ENCODE measurements at places on chromosomes 6 and 20.

DNA sequence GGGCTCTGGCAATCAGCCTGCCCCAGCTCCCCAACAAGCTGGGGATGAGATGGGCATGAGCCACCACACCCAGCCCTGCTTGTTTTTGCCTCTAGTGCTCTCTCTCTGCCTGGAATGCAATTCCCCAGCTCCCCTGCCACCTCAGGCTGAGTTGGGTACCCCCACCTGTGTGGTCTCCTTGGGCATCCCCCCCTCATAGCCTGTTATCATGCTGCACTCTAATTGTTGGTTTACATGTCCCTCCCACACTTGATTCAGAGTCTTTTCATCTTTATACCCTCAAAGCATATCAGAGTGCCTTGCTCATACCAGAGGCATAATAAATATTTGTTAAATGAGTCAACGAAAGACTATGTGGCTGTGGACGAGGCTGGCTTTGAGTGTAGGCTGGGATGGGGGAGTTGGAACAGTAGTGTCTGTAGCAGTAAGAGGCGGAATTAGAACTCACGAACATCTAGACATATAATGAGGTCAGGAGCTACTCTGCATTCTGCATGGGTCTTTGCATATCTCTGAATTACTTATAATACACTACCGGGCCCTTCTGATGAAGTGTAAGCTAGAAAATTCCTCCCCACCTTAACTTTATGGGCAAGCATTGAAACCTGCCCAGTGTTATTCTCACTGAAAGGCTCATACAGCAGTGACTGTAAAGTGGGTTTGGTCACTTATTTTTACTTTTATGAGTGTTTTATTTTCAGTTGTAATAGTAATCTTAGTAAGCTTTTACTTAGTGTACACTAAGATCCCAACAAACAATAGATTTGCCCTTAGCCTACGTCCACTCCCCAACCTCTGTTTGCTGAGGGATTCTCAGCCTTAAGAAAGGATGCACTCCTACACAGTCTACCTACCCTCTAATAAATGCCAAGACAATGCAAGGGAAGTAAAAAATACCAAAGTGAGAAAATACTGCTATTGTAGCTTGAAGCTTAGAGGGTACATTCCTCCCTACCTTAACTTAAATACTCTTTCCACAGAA, 58.7 kb downstream of the EDN1 start:
- peak; percentile 73 for DNase-seq

- DNase-seq: no peak
Observed at GRCh38 chr6:84417260-84417659, 189.8 kb upstream of the CEP162 start.

DNA sequence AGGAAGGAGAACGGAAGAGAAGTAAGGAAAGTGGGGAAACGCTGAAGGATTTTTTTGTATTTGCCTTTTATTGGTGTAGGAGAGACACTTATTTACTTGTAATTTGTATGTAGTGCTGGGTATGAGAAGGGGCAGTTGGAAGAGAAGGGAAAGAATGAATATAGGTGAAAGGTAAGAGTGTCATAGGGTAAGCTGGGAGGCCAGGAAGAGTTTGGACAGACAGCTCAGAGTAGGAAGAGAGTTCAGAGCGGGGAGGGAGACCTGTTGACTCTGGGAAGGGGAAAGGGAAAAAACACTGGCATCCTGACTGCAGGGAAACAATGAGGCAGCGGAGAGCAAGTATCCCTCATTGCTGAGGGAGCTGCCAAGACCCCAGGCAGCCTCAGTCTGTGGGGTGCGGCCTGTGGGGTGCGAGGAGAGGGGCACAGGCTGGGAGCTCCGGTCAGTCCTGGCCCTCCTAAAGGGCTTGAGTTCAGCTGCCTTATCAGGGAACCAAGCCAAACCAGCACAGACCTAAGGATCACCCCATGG, 3.1 kb downstream of the TRAF3IP2 start:
- no peak for DNase-seq

DNA sequence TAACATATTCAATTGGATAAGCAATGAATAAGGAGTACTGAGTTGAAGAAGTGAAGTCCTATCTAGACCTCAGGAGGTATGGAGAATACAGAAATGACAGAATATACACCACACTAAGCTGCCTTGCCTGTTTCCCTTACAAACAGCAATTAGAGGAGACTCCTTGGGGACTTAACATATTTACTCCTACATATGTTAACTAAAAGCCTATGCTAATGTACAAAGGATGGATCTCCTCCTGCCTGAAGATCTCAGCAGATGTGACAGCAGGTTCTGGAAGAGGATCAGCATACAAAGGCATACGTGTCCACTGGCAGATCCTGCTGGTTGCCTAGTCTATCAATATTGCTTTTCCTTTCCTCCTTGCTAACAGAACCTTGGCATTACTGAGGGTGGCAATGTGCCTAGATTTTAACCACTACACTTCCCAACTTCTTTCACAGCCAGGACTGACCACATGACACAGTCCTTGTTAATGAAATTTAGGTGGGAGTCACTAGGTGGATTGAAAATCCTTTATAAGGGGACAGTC, 29.6 kb downstream of the PRKN start:
- no peak for DNase-seq

DNA sequence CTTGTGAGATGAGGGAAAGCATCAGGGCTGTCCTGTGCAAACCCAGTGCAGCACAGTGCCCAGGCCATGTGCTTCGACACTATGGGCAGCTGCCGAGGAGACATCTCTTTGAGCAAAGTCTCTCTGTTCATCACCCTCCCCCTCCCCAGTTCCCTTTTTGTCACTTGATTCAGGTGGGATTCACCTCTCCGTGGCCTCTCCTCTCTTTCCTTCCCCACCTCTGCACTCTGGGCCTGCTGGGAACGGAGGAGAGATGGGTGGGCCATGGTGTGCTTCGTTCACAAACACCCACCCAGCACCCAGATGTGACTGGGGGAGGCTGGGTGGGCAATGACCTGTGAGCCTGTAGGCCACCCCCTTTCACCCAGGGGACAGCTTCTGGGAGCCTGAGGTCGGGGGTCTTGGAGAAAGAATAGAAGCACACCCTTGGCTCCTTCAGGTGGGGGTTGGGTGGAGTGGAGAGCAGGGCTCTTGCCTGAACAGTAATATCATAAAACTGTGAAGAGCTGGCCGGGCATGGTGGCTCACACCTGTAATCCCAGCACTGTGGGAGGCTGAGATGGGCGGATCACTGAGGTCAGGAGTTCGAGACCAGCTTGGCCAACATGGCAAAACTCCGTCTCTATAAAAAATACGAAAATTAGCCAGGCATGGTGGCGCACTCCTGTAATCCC, 33.5 kb upstream of the DLGAP4 start:
- no peak for DNase-seq

DNA sequence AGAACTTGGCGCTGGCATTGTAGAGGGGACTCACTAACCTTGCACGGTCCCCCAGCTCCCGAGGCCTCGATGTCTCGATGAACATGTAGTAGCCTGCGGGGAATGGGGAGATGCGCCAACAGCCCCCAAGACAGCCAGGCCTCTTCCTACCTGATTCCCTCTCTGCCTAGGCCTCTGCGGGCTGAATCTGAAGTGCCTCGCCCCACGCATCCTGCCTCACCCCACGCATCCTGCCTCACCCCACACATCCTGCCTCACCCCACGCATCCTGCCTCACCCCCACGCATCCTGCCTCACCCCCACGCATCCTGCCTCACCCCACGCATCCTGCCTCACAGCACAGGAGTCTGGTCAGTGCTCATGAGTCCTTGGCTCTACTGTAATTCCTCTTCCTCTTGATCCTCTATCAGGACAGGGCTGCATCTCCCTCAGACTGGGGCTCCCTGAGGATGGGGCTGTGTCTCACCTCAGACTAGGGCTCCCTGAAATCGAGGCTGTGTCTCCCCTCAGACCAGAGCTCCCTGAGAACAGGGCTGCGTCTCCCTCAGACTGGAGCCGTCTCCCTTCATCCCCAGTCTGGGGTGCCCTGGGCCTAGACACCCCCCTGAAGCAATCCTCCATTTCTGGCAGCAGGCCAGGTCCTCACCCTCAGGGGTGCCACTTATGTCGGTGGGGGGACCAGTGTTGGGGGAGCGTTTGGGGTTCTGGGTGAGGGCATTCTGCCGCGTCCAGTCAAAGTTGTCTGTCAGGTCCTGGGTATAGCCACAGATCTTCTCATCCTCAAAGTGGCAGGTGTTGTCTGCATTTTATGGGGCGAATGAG, 53.6 kb downstream of the MDGA1 start:
- DNase-seq: no peak

GRCh38 chr6:168495636-168496035, 54.7 kb downstream of the SMOC2 start:
- no peak for DNase-seq

DNA sequence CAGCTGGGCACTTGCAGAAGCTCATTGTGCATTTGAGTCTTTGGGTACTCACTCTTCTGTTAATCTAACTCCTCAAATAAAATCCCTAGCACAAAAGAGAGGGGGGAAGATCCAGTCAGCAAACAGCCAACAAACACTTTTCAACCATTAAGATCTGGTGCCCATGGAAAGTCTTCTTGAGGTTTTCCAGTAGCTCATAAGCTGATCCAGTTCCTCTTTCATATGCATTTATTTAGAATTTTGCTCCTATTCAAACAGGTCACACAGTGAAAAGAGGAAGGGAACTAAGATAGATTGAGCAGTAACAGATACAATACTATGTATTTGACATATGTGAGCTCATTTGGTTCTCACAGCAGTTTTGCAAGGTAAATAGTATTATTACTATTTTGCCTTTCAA, 38.6 kb downstream of the HLA-DPB1 start:
- DNase-seq: no peak

DNA sequence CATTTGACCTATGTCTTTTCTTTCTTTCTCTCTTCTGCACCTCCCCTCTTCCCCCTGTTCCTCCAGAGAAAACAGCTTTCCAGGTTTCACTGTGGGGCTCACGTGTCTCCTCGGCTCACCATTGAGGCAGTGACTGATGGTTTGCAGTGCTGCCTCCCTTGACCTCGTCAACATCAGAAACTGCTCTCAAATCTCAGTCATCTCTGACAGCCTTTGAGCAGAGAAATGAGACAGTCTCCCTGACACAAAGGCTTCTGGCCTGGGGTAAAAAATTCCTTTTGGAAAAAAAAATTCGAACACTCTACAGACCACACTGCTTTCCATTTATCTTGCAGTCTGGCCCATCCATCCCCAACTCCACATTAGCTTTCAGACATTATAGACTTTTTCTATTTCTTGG, 450.0 kb downstream of the TFAP2B start:
- no peak for DNase-seq

Data from NCI-H460 (cell line).